ENCODE measurements at places on chromosomes 4 and X.

DNA sequence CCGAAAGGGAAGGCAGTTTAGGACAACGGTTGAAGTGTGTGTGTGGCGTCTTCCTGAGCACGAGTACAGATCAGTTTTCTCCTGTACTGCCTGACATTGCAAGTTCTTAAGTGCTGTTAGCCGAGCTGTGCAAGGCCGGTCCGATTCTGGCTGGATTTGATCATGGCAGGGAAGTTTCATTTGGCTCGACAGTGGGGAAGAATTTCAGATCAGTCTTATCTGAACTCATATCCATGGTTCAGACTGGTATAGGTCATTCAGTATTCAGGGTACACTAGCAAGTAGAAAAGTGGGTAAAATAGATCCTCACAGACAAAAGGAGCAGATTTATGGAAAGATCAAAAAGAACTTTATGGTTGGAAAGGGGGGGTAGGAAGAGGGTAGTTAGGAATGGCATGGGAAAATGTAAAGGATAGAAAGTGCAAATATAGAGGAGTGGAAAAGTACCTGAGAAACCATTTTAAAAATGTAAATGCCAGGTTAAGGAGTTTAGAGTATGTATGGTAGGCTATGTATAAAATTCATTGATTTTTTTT, 716 bp downstream of the THAP9 start:
- no peak for DNase-seq

GRCh38 chr4:7206385-7206784, 14.0 kb downstream of the SORCS2 start:
- DNase-seq: no peak

DNA sequence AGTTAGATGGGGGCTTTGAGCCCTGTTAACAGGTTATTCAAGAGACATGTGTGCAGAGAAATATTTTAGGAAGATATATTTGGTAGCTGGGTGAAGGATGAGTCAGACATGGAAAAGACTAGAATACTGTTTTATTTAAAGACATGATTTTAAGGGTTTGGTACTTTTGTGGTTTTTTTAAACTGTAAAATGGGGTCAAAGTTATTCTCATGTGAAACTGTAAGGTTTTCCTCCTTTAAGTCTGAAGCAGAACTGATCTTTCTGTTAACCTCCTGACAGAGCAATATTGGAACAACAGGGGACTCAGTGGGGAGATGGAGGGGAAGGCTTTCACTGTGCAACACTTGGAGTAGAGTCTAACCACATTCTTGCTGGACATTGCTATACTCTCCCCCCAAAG, 112.4 kb upstream of the LSM6 start:
- no peak for DNase-seq

GRCh38 chrX:97065973-97066372, 182.3 kb downstream of the RPA4 start:
- no peak for DNase-seq

GRCh38 chr4:108620933-108621905, 843 bp downstream of the RPL34 start:
- no peak for DNase-seq

DNA sequence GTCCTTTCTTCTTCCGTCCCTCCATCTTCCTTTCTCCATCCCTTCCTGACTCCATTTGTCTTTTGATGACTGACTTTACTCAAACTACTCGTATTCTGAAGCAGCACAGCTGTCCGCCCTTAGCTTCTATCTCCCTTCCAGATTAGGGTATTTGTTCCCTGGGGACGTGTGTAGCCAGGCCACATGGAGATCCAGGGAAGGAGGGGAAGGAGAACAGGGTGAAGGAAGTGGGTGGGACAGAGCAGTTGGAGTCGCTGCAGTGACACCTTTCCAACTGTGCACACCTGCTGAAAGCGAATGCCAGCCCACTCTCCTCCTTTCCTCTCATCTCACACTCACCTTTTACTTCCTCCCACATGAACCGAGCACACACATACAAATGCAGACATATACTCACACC, 323.8 kb downstream of the DCTD start:
- DNase-seq: no peak

DNA sequence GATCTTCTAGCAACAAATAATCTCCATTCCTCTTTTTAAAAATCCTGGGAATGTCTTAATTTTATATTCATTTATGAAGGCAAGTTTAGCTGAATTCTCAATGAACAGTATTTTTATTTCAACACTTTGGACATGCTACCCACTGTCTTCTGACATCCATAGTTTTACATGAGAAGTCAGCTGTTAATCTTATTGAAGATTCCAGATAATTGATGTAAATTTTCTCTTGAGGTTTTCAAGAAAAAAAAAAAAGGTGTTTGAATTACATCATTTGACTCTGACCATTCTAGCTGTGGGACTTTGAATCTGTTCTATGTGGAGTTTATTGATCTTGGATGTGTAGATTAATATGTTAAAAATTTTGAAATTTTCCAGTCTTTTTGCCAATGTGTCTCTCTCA, 28.0 kb downstream of the PDHA2 start:
- DNase-seq: no peak

- DNase-seq: no peak
Measured at GRCh38 chrX:30888526-30889146, 418 bp downstream of the TAB3 start.

DNA sequence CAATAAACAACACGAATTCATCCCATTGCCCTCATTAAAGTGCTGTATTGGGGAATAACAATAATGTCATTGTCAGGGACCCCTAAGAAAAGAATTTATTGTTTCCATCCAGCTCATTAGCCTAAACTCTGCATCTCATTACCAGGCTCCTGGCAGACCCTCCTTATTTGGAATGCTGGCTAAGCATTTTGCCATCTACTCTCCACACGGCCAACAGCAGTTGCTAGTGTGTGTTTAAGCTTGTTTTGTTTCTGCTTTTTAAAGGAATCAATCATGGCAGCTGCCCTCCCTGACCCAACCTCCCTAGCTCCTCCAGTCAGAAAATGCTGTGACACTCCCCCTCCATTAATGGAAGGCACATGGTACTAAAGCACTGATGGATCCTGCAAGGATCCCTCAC, 43.5 kb downstream of the GATB start:
- DNase-seq: no peak

All from NCI-H187 treated with DMSO at 0.1 percent for 48 hours (cell line).